ENCODE measurements at places on chromosomes 16 and 17.

- peak; percentile 40 for DNase-seq
Observed at GRCh38 chr17:72343911-72344310, 223.1 kb downstream of the SOX9 start.

DNA sequence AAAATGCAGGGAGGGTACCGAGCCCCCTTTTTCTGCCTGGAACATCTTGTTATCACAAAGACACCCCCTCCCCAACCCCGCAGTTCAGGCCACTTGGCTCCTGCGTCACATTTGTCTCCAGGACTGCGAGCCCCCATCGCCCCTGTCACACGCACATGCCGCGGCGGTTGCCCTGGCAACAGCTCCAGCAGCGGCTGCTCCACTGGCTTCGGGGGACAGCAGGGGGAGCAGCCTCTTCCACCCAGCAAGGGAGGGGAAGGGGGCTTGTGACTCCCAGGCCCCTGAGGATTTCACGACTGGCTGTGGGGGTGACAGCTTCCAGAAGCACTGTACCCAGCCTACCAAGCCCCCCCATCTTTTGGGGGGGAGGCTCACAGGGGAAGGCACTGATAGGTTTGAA is 2.6 kb downstream of the BAIAP3 start:
- no peak for DNase-seq

- DNase-seq, result peak; percentile 37
Observed at GRCh38 chr17:48352630-48353029, 77.4 kb downstream of the SKAP1 start.

- no peak for DNase-seq
Observed at GRCh38 chr16:85328676-85329058, 216.4 kb upstream of the CIBAR2 start.

DNA sequence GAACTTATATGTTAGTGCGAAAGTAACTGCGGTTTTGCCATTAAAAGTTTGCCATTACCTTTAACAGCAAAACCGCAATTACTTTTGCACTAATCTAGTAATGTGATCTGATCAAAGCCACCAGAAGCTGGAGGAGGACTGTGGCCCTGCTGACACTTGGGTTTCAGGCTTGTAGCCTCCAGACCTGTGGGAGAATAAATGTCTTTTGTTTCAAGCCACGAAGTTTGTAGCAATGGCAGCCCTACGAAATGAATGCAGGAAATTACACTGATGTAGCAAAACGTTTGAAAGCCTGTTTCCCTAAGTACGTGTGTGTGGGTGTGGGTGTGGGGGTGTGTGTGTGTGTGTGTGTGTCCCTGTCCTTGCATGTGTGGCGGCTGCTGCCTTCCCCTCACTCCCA is 66.6 kb downstream of the WSB1 start:
- DNase-seq, result no peak

DNA sequence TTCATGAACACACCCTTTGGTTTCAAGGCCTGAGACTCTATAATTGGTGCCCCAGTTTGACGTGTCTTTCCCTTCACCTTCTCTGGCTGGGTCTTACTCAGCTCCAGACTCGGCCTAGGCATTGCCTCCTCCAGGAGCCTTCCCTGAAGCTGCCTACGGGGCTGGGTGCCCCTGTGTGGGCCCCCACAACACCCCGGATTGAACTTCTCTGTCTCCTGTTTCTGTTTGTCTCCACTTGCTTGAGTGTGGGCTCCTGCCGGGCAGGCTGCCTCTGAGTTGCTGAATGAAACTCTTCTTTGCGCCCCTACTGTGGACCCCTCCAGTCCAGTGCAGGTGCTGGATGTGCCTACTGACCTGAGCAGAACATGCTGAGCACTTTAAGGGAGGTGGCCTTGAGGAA is 2.3 kb upstream of the MPRIP start:
- no peak for DNase-seq

- DNase-seq, result no peak
Observed at GRCh38 chr16:3086596-3087242, 12.4 kb downstream of the ZSCAN10 start.

DNA sequence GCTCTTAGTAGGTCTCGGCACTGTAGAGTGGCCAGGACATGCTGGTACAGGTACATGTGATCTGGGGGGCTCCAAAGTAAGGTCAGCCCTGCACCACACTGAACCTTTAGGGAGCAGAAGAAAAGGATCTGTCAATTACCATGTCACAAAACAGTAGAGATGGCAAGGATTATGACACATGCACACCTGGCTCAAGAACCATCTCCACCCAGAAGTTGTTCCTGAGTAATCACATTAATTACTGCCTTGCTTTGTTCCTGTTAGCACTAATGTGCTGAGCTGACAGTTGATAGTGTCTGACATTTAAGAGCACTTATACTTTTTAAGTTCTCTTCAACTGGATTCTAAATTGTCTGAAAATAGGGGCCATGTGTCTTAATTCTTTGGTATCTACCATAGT is 9.5 kb downstream of the BLTP2 start:
- no peak for DNase-seq

GRCh38 chr17:81420769-81421462 is 25.7 kb downstream of the BAHCC1 start:
- DNase-seq, result peak; percentile 72

DNA sequence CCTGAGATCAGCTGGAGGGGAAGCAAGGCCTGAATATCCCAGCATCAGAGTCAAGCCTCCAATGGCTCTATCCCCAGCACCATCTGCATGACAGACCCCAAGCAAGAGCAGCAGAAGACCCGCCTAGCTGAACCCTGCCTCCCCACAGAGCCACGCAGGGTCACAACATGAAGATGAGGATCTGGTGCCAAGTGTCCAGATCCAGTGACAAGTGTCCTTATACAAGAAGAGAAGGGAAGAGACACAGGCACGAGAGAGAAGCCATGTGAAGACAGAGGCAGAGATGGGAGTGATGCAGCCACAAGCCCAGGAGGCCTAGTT is 28.9 kb downstream of the TNFRSF13B start:
- no peak for DNase-seq

- DNase-seq, result no peak
Observed at GRCh38 chr17:38779965-38780752, 19.2 kb downstream of the PIP4K2B start.

DNA sequence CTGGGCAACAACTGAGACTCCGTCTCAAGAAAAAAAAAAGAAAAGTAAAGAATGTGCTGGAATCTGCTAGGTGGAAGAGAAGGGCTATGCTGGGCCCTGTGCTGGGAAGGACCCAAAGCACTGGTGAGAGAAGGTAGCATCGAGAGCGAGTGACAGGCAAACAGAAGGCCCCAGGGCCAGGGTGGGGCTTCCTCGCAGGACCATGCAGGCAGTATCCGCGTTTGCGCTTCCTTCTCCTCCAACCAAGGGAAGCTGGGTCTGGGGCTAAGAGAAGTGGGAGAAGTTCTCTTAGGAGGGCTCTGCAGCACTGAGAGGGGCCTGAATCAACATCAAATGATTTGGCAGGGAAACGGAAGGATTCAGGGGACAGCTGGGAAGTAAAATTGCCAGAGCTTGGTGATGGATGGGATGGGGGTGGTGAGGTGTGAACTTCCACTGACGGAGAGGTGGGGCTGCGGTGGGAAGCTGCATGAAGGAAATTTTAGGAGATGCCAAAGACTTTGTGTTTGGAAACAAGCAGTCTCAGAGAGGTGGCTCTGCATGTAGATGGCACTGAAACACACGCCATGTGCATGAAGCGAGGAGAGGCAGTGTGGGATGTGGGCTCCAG is 5.2 kb upstream of the ECI1 start:
- DNase-seq, result no peak

- DNase-seq, result no peak
Observed at GRCh38 chr17:57499648-57500049, 243.3 kb downstream of the MSI2 start.

- no peak for DNase-seq
Observed at GRCh38 chr16:73161977-73162376, 114.0 kb upstream of the ZFHX3 start.

DNA sequence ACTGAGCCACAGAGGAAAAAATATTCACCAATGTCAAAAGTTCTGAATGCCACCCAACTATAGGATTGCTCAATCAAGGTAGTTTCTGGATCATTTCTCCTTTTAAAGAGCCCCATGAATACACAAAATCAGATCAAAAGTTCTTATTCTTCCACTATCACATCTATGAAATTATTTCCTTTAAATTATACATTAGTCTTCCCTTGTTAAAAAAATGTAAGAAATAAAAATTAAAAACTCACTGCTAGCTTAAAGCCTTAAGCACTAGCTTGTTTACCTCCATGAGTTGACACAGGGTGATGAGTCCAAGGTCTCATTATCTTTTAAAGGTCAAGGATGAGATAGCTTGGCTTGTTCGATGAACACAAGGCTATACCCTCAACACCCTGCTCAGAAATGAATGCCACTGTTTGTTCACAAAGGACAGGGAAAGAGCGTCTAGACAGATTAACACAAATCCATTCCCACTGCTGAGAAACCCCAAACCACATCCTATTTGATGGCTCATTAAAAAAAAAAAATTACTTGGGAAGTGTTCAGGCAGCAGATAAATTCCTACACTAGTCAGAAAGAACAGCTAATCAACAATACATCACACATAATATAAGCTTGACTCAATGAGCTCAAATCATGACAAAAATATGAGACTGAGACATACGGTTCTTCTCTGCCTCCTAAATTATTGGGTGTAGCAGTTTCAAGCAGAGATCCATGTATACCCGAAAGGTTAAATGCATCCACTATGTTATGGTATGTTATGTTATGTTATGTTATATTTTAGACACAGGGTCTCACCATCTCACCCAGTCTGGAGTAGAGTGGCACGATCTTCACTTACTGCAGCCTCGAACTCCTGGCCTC is 118.9 kb downstream of the PARN start:
- peak; percentile 90 for DNase-seq

- DNase-seq, result no peak
Observed at GRCh38 chr17:58840820-58841612, 85.4 kb downstream of the PPM1E start.

- no peak for DNase-seq
Observed at GRCh38 chr17:34479371-34479770, 100.0 kb upstream of the TMEM132E start.

DNA sequence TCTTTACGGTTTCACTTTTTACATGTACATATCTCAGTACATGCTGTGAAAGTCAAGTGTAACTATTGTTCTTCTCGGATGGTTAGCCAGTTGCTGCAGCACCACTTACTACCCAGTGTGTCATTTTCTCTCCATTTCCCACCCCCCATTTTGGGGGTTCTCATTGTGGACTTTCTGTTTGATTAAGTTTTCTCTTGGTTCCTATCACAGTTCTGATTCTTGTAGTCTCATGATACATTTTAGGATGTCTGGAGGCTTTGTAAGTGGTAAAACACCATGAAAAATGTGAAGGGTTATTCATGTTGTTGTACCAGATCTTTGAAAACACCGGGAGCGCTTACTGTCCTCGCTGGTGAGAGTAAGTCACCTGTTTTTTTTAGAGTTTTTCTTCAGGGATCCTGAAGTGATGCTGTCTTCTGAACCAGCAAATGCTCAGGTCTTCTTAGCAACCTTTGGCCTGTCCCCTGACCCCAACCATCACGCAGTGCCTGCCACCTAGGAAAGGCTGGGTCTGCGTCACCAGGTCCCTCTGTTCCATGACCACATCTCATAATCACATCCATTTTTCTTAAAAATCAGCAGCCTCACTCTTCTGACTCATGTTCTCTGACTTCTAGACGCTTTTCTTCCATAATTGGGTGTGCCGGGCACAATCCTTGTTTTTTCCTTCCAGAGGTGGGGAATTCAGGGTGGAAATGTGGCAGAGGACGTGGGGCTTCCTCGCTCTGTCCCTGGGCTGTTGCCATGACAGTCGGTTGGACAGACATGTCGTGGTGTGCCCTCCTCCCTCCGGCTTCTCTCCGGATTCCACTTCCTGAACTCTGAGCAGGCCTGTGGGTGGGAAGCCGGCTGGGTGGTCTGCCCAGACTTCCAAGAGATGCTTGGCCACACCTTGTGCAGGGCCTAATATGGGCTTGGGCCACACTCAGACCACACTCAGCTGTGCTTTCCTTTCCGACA is 102.6 kb downstream of the NTN1 start:
- DNase-seq, result no peak

DNA sequence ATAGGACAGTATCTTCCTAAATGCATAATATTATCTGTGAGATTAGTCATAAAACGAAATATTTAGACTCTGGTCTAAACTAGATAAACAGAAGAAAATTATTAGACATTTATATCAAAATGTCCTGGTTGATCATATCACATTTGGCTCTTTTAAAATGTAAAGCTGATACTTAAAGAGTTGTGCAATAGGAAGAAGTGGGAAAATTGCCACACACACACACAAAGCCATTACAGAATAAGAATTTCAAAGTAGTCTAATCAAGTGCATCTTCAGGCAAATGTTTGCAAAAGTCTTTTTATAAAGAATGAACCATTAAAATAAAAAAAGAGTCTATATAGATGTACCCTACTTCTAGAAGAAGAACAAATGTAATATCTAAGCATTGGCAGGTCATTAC is 301.7 kb downstream of the KIF2B start:
- no peak for DNase-seq

DNA sequence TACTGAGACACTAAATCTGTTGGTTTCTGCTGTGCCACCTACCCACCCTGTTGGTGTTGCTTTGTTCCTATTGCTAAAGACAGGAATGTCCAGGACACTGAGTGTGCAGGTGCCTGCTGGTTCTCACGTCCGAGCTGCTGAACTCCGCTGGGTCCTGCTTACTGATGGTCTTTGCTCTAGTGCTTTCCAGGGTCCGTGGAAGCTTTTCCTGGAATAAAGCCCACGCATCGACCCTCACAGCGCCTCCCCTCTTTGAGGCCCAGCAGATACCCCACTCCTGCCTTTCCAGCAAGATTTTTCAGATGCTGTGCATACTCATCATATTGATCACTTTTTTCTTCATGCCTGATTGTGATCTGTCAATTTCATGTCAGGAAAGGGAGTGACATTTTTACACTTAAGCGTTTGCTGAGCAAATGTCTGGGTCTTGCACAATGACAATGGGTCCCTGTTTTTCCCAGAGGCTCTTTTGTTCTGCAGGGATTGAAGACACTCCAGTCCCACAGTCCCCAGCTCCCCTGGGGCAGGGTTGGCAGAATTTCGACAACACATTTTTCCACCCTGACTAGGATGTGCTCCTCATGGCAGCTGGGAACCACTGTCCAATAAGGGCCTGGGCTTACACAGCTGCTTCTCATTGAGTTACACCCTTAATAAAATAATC is 14.6 kb downstream of the STH start:
- peak; percentile 20 for DNase-seq

Data from M059J (cell line).